ENCODE measurements at places on chromosomes 4 and X.

GRCh38 chr4:31788676-31789075 is 1068.5 kb downstream of the PCDH7 start:
- H3K36me3 ChIP-seq = no peaks in the 10 kb centered on the region
- DNase-seq = no peak
- no peak overlapping the region for H3K27ac ChIP-seq
- H3K27me3 ChIP-seq = no peaks in the 10 kb centered on the region

GRCh38 chrX:33188286-33188685 is 23.1 kb downstream of the DMD start:
- no peaks in the 10 kb centered on the region for H3K27me3 ChIP-seq
- H3K4me3 ChIP-seq = no peak overlapping the region
- H3K27ac ChIP-seq = peak overlapping the region; percentile 12
- H3K36me3 ChIP-seq = no peaks in the 10 kb centered on the region
- no peak for DNase-seq

- no peaks in the 10 kb centered on the region for H3K36me3 ChIP-seq
- no peak for DNase-seq
- H3K27me3 ChIP-seq = no peaks in the 10 kb centered on the region
- H3K4me1 ChIP-seq = no peaks in the 10 kb centered on the region
- no peak overlapping the region for H3K4me3 ChIP-seq
Observed at GRCh38 chrX:146154191-146154590, 336.6 kb downstream of the SLITRK2 start.

DNA sequence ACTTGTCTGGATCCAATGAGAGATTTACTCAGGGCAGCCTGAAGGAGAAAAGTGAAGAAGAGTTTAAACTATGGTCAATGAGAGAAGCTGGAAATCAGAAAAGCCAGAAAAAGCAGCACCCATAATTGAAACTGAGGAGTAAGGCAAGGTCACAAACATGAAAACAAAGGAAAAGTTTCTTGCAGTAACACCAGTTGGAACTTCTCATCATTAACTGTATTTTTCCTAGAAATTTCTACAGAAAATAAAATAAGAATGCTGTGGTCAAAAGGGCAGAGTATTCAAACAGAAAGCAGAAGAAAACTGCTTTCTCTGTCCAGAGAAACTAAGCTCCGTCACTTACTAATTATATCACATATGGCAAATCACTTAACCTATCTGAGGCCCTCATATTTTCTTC is 102.2 kb downstream of the OR13H1 start:
- no peaks in the 10 kb centered on the region for H3K36me3 ChIP-seq
- H3K27ac ChIP-seq = no peak overlapping the region
- H3K27me3 ChIP-seq = no peaks in the 10 kb centered on the region
- H3K4me1 ChIP-seq = no peaks in the 10 kb centered on the region
- H3K4me3 ChIP-seq = no peak overlapping the region

- no peak for DNase-seq
- no peaks in the 10 kb centered on the region for H3K36me3 ChIP-seq
- H3K27me3 ChIP-seq = no peaks in the 10 kb centered on the region
- peak overlapping the region; percentile 52 for H3K27ac ChIP-seq
- H3K4me1 ChIP-seq = peaks cover 25% of the 10 kb centered on the region
Observed at GRCh38 chrX:69238887-69239231, 73.6 kb upstream of the PJA1 start.

- no peak overlapping the region for H3K27ac ChIP-seq
- no peaks in the 10 kb centered on the region for H3K27me3 ChIP-seq
- DNase-seq = no peak
- H3K36me3 ChIP-seq = no peaks in the 10 kb centered on the region
Observed at GRCh38 chr4:113433116-113433515, 328.4 kb downstream of the CAMK2D start.

- H3K27ac ChIP-seq = no peak overlapping the region
- H3K4me1 ChIP-seq = no peaks in the 10 kb centered on the region
- H3K27me3 ChIP-seq = no peaks in the 10 kb centered on the region
- DNase-seq = no peak
- H3K4me3 ChIP-seq = no peak overlapping the region
- H3K36me3 ChIP-seq = no peaks in the 10 kb centered on the region
Observed at GRCh38 chr4:118400356-118400755, 47.6 kb upstream of the PRSS12 start.

DNA sequence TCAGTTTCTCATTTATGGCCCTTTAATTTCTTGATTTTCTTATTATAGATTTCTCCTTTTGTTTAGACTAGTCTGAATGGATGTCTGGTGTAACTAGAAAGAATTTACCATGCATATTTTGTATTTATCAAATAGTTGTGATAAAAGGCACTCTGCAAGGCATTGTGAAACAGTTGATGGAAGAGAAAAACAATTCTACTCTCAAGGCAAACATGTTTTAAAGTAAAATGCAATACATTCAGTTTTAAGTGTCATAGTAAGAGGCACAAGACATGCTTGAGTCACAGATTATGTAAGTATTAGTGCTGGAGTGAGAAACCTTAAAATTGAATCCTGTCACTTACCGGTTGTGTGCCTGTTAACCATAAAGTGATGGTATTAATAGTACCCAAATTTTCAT is 283.3 kb upstream of the DKK2 start:
- DNase-seq = no peak
- no peak overlapping the region for H3K4me3 ChIP-seq
- no peaks in the 10 kb centered on the region for H3K27me3 ChIP-seq
- no peak overlapping the region for H3K27ac ChIP-seq

DNA sequence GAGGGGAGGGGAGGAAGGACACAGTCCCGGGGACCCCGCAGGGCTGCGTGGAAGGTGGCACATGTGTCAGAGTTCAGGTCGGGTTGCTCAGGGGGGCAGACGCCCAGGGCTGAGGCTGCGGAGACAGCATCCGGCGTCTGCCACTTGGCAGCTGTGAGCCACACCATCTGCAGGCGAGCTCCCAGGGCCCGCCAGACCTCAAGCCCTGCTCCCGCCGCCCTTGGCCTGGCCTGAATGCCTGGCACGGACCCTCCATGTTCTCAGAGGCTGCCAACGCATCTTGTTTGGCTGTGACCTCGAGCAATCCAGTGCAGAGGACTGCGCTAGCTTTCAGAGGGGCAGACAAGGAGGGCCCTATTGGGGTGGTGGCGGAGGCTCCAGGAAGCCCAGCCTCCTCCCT is 5.1 kb downstream of the BGN start:
- H3K4me1 ChIP-seq = no peaks in the 10 kb centered on the region
- H3K36me3 ChIP-seq = no peaks in the 10 kb centered on the region
- no peak overlapping the region for H3K27ac ChIP-seq
- no peak for DNase-seq

GRCh38 chr4:30619679-30620078 is 100.5 kb upstream of the PCDH7 start:
- H3K27ac ChIP-seq = no peak overlapping the region
- H3K4me3 ChIP-seq = no peak overlapping the region
- no peaks in the 10 kb centered on the region for H3K36me3 ChIP-seq
- H3K4me1 ChIP-seq = no peaks in the 10 kb centered on the region

- H3K4me1 ChIP-seq = no peaks in the 10 kb centered on the region
- H3K4me3 ChIP-seq = no peak overlapping the region
- H3K27ac ChIP-seq = no peak overlapping the region
- no peaks in the 10 kb centered on the region for H3K27me3 ChIP-seq
- no peaks in the 10 kb centered on the region for H3K36me3 ChIP-seq
- DNase-seq = no peak
Observed at GRCh38 chr4:87961993-87962392, 13.5 kb upstream of the SPP1 start.

DNA sequence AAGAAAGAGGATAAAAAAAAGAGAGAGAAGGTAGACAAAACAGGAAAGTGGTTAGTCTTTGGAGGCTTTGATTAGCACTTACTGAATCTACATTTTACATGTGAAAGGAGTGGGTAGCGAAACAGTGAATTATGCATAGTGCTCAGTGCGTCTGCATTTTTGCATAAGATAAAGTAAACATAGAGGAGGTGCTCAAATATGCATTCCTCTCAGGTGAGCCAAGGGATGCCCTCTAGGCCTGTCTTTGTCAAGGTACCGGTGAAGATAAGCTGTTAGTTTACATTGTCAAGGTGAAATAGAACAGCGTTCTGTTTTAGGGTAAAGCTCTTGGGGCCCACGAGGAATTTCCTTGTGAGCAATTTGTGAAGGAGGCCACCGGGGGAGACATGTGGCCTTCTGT is 260.6 kb downstream of the TRIML1 start:
- H3K4me1 ChIP-seq = no peaks in the 10 kb centered on the region
- no peak overlapping the region for H3K4me3 ChIP-seq
- H3K36me3 ChIP-seq = no peaks in the 10 kb centered on the region
- DNase-seq = no peak

DNA sequence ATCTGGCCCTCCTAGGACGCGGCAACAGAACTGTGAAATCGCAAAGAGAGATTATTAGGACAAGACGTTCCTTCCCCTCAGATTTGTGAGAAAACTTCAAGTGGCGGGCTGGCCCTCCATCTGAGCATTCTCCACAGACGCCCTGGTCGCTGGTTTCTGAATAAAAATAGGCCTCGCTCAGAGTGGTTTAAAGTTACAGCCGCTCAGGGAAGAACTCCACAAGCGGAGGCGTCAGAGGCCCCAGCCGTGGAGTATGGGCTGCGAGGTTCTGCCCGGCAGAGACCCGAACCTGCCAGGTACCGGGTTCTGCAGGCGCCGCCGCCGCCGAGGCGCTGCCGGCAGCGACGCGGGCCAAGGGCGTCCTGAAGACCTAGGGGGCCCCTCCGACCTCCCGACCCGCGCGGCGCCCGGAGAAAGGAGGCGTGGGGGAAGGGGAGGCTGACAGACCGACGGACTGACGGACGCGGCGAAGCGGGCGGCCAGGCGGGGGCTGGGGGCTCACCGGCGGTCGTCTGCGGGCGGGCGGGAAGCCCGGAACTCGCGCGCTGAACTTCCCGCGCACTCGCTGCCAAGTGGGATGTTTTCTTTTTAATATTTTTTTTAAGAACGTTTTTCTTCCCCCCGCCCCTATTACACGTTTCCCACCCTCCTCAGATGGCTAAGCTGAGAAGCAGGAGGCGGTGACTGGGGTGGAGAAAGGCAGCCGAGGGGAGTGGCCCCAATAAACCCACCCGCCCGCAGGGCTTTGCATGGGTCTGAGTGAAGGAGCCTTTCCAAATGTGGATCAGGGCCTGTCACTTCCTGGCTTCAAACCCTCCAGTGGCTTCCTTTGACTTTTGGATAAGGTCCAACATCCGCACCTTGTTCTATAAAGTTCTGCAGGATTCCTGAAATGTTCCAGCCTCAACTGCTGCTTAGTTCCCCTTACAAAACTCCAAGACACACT is at the start of gene PABPC4L:
Gene PABPC4L (minus strand): TSS at position 574 of the 946 bp plus-strand sequence. CDS start 770 bp downstream, outside the sequence.
- peak within 1 kb of the TSS; percentile 48 for H3K4me3 ChIP-seq
- no peaks in the 10 kb centered on the region for H3K36me3 ChIP-seq
- DNase-seq = peak; percentile 69
- H3K27ac ChIP-seq = peak within 1 kb of the TSS; percentile 81
- H3K4me1 ChIP-seq = no peaks in the 10 kb centered on the region

GRCh38 chr4:35216636-35217035 is 1027.7 kb downstream of the ARAP2 start:
- H3K27me3 ChIP-seq = no peaks in the 10 kb centered on the region
- no peak overlapping the region for H3K27ac ChIP-seq
- no peak for DNase-seq
- no peaks in the 10 kb centered on the region for H3K4me1 ChIP-seq
- H3K4me3 ChIP-seq = no peak overlapping the region
- H3K36me3 ChIP-seq = no peaks in the 10 kb centered on the region

- no peaks in the 10 kb centered on the region for H3K36me3 ChIP-seq
- no peaks in the 10 kb centered on the region for H3K4me1 ChIP-seq
- H3K27me3 ChIP-seq = peaks cover 21% of the 10 kb centered on the region
- no peak overlapping the region for H3K27ac ChIP-seq
- no peak for DNase-seq
Observed at GRCh38 chr4:3285558-3286334, 7.1 kb upstream of the RGS12 start.

GRCh38 chrX:103919270-103919637 is 43.2 kb upstream of the TMSB15B start:
- no peak for DNase-seq
- H3K4me3 ChIP-seq = peak overlapping the region; percentile 39
- H3K4me1 ChIP-seq = no peaks in the 10 kb centered on the region
- no peaks in the 10 kb centered on the region for H3K36me3 ChIP-seq

GRCh38 chr4:11700751-11701226 is 272.1 kb upstream of the HS3ST1 start:
- H3K4me1 ChIP-seq = no peaks in the 10 kb centered on the region
- no peak overlapping the region for H3K27ac ChIP-seq
- H3K4me3 ChIP-seq = no peak overlapping the region
- no peaks in the 10 kb centered on the region for H3K36me3 ChIP-seq
- H3K27me3 ChIP-seq = no peaks in the 10 kb centered on the region

DNA sequence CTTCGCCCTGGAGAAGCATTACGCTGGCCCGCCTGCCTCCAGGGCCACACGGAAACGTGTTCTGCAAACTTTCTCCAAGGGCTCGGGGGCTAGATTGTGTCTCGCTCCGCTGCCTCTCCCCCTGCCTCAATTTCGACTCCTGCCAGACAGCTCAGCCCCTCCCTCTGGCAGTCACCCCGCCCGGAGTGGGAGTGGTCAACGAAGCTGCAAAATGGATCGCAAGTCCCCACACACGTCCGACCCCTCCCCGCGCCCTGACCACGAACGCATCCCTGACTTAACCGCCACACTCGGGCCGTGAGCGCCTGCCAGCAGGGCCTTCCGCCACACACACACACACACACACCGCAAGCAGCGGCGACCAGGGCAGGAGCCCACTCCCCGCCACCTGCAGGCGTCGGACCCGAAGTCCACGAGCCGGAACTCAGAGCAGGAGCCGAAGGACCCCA is 47.0 kb upstream of the NKAP start:
- H3K27ac ChIP-seq = no peak overlapping the region
- H3K36me3 ChIP-seq = no peaks in the 10 kb centered on the region
- peaks cover 39% of the 10 kb centered on the region for H3K27me3 ChIP-seq
- H3K4me1 ChIP-seq = peaks cover 13% of the 10 kb centered on the region
- no peak for DNase-seq
